ENCODE measurements at places on chromosomes 16 and 17.
A peak's percentile ranks its signal among the peaks of the same experiment; 100 is the strongest.

GRCh38 chr17:32798938-32799337 is 78.0 kb downstream of the MYO1D start:
- DNase-seq: no peak

DNA sequence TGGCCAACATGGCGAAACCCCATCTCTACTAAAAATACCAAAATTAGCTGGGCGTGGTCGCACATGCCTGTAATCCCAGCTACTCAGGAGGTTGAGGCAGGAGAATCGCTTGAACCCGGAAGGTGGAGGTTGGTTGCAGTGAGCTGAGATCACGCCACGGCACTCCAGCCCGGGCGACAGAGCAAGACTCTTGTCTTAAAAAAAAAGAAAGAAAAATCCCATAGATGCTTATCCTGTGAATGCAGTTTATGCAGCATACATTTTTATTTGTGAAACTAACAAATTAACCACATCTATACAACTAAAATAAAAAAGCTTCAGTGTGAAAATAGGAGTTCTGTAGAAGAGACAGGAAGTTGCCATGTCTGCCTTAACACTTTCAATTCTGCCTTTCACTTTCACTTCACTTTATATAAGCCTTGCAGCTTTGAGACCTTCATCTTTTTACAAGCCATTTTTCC is 7.1 kb downstream of the IGSF6 start:
- peak; percentile 60 for DNase-seq

GRCh38 chr17:65978871-65979270 is 213.1 kb downstream of the CEP112 start:
- no peak for DNase-seq

GRCh38 chr17:68290268-68290954 is 516 bp downstream of the SLC16A6 start:
- DNase-seq: peak; percentile 44

- no peak for DNase-seq
These were observed 286.1 kb downstream of the SNX29 start for GRCh38 chr16:12262454-12263180.

DNA sequence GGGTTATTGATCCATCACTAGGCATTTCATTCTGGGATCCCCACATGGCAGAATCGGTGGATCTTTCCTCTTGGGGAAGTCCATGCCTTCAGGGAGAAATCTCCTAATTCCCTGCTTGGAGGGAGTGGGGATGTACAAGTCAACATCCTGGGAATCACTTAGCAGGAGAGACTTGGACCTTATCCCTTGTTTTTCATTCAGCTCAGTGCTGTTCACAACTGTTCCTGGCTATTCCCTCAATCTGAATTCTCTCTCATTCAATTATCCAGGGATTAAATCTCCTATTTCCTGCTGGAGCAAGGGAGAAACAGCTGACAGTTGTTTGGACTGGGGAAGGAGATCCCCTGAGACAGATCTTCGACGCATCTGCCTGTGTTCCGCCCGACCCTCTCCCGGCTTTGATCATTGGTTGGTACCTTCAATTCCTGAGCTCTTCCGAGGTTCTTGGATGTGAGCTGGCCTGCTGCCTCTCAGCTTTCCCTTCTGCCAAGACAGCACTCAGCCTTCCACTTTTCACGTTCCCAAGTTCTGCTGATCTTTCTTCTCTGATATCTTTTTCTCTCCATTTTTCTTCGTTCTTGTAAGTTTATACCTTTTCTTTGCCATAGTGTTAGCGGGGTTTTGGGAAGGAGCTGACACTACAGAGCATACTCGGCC is 115.4 kb upstream of the GNAO1 start:
- DNase-seq: no peak

GRCh38 chr16:84898447-84898846 is 78.7 kb downstream of the CRISPLD2 start:
- no peak for DNase-seq

GRCh38 chr16:14329727-14330350 is 258.7 kb downstream of the MRTFB start:
- no peak for DNase-seq

- no peak for DNase-seq
These were observed 52.6 kb downstream of the RAB11FIP4 start for GRCh38 chr17:31444026-31444425.

All from GM10248 (cell line).